ENCODE measurements at places on chromosomes 2 and 18.
A peak's percentile ranks its signal among the peaks of the same experiment; 100 is the strongest.

- no peak for DNase-seq
Observed at GRCh38 chr2:20506201-20506685, 59.4 kb downstream of the RHOB start.

DNA sequence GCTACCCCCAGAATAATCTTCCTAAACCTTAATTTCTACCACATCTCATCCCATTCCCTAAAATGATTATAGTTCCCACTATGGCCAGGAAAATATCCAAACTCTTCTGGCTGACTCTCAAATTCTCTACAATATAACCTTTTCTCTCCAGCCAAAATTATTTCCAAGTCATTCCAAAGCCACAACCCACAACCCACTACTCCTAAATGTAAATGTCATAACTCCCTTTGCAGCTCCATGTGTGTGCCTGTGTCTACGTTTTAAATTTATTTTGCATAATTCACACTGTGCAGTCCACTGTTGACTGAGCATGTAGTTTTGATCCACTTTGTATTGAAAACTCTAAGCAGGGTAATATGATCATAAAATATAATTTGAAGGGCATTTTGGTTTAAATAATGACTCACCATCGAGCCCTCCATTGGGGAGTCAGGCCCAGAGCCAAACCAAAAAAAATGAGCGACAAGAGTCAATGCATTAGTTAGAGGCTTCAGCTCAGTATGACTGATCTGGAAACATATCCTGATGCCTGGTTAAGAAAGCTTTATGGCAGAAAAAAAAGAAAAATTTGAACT lies 171.0 kb downstream of the AFF3 start:
- DNase-seq = no peak

DNA sequence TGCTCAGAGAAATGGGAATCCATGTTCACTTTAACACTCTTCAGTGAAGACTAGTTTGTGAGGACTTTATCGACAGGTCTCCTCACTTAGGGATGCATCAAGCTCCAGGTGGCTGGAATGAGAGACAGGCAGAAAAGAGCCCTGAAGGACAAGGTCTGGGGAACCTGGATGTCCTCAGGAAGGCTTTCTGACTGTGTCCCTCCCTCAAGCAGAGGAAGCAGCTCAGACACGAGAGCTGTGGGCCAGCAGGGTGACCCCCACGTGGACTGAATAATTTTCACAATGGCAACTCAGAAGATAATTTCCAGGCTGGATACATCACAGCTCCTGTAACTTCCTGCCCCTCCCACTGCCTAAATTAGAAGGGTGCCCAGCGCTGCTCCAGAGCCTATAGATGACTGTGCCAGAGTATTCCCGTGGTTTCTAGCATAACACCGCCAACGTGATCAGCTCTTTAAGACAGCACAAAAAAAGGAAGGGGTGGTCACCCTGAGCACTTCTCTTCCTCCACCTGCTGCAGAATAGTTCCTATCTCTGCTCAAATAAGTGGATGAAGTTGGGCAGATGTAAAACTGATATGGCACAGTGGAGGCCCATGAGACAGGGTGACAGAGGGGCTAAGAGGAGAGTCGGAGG lies 25.7 kb upstream of the NCK2 start:
- peak; percentile 52 for DNase-seq

- no peak for DNase-seq
Observed at GRCh38 chr2:46559261-46559660, 79.9 kb downstream of the TMEM247 start.

- DNase-seq = no peak
Observed at GRCh38 chr2:44618251-44619023, 256.7 kb downstream of the CAMKMT start.

All from activated CD4-positive, alpha-beta T cell treated with anti-CD3 and anti-CD28 coated beads, Interleukin-2, amount 10 ng/mL, durations not matched to agents 24 days and 14 days (primary cell).